GM12878 (cell line): ENCODE measurements at places on chromosomes 3 and 15. TPM values are rescaled to one million over a fixed set of nuclear protein-coding genes. Genes with fewer than 3 reads are reported as not detected.

GRCh38 chr3:114120211-114120610 lies 58.6 kb downstream of the DRD3 start:
- no peak for DNase-seq
- H3K36me3 ChIP-seq = no peaks in the 10 kb centered on the region
- no peak overlapping the region for H3K27ac ChIP-seq
- no peaks in the 10 kb centered on the region for H3K4me1 ChIP-seq
- no peaks in the 10 kb centered on the region; the same call in 1 of the 2 replicates for H3K27me3 ChIP-seq
- H3K4me3 ChIP-seq = no peak overlapping the region

GRCh38 chr15:98146031-98146820 lies 185.7 kb downstream of the ARRDC4 start:
- H3K27ac ChIP-seq = no peak overlapping the region
- DNase-seq = no peak
- H3K4me1 ChIP-seq = no peaks in the 10 kb centered on the region
- H3K36me3 ChIP-seq = no peaks in the 10 kb centered on the region

Gene TRIM42
- not detected in 2 replicates for total RNA-seq

Gene IGSF10
- 0.03 and 0.05 TPM in 2 replicates for total RNA-seq

Gene C2CD4B
- not detected in 2 replicates for total RNA-seq
